ENCODE measurements at places on chromosomes 16 and 17.

DNA sequence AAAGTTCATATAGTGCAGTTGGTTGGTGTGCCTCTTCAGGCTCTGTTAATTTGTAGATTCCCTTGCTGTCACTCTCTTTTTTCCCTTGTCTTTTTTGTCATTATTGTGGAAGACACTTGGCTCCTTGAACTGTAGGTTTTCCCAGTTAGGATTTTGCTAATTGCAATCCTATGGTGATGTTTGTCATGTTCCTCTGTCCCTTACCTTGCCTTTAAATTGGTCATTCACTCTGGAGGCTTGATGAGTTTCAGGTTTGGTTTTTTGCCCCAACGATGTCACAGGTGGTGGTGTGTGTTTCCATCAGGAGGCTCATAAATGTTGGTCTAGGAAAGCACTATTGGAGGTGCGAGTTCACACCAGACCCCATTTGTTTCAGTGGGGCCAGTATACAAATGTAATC lies 383.7 kb downstream of the SNX29 start:
- DNase-seq = no peak

- DNase-seq = no peak
Measured at GRCh38 chr17:514584-514983, 162.0 kb upstream of the RPH3AL start.

DNA sequence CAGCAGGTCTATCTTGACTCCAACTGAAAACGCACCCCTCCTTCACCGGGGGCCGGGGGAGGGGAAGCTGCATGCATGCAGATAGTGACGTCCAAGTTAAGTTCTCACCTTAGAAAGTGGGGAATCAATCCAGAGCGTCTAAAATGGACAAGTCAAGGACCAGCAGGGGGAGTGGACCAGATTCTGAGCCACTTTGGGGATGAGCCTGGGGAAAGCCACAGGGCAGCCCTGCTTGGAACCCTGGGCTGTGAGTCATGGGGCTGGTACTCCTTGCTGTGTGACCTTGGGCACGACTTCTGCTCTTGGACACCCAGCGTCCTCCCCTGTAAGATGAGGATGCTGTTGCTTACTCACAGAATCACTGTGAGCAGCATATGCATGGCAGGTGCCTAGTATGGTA lies 9.1 kb downstream of the TNFRSF13B start:
- no peak for DNase-seq

DNA sequence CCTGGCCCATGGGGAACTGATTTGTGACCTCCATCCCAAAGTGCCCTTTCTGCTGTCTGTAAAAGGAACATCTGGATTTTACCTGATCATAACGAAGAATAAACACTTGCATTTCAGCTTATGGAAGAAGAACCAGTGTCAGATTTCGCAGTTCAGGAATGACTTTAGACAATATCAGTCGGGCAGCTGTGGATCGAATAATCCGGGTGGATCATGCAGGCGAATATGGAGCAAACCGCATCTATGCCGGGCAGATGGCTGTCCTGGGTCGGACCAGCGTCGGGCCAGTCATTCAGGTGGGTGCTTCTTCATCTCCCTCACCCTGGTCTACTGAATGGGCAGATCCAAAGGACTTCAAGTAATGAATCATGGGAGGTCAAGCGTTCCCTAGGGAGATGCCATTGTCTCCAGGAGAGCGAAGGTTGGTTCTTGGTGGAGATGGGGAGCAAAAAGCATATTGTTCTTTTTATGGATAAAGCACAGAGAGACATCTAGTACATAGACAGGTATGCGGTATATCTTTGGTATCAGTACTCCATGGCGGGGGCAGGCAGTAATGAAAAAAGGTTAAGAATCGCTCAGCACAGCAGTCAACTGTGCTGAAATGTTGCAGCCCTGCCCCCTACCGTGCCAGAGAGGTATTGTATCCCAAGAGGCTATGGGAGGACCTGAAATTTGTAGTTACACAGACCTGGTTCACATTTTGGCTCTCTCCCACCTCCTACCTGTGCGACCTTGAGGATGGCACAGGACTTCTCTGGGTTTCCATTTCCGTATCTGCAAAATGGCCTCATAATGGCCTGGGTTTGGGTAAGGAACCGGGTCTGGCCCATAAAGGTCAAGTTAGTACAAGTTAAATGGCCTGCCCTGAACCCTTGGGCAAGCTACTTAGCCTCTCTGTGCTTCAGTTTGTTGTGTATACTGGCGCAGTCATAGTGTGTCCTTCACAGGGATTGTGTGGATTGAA lies 4.7 kb downstream of the COQ7 start:
- DNase-seq = peak; percentile 58

DNA sequence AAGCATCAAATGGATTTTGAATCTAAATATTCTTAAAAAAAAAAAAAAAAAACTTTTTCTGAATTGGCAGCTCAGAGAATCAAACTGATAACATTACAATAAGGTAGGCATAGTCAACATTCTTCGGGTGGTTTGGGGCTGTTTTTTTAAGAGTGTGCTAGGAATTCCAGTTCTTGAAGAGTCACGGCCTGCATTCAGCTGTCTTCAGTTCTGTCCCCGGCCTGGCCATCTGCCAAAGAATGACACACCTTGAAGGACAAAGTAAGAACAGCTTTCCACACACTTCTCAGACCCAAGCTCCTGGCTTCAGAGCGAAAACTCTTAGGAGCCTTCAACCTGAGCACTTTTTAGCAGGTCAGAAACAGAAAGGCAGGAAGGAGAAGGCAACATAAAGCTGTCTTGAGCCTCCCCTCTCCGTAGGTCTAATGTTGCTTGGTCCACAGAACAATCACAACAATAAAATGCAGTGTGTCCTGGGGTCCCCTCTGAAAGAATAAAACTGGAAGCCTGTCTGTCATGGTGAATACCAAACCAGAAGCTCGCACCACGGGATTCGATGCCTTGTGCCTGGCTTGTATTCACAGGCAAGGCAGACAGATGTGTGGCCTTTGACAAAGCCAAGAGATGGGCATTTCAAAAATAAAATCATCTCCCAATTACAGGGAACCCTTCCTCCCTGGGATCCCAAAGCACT lies 524.4 kb upstream of the ZFHX3 start:
- peak; percentile 14 for DNase-seq

DNA sequence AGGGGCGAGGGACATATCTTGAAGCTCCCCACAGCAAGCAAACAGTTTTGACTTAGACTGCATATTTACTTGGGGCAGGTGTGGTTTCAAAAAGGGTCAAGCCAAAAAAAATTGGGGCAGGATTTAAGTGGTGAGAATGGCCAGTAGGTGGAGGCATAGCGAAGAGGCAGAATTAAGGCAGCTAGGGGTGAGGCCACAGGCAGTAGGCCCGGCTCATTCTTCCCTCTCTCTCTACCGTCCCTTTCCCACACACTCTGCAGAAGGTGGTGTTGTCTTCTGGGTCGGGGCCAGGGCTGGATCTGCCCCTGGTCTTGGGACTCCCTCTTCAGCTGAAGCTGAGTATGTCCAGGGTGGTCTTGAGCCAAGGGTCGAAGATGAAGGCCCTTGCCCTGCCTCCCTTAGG lies 2.6 kb downstream of the SHBG start:
- DNase-seq = no peak

DNA sequence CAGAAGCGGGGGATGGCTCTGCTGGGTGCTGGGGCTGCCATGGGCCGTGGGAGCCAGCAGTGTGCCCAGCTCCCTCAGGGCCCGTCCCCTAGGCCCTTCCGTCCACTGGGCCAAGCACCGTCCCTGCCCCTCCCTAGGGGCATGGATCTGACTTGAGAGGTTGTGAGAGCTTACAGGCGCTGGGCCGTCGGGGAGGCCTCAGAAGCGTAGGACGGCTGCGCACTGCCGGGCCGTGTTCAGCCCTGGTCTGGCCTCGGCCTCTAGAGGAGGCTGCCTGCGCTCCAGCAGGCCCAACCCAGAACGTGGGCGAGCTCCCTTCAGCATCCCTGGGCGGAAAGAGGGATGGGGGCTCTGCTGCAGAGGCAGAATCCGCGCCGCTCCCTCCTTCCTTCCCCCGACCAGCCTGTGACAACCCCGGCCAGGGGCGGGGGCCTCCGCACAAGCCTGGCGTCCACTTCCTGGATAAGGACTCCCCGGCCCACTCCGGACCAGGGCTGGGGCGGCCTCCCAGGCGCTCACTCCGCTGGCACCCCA lies 685 bp upstream of the MPG start:
- DNase-seq = no peak

- no peak for DNase-seq
Measured at GRCh38 chr16:57998992-57999365, 1.5 kb downstream of the ZNF319 start.

All from pons (tissue), 1 donor.